ENCODE measurements at places on chromosomes 7 and 10. TPM values are rescaled to one million over a fixed set of nuclear protein-coding genes. Genes with fewer than 3 reads are reported as not detected.

Gene CREB5
- total RNA-seq: 8.0 TPM

Gene SFXN4
- 83.4 TPM for total RNA-seq

Gene FGL2
- not detected for total RNA-seq

Gene PMPCB
- 86.0 TPM for total RNA-seq

Gene STEAP4
- 0.02 TPM for total RNA-seq

Gene SPDYE5
- total RNA-seq: not detected

Gene ZNF655
- total RNA-seq: 36.4 TPM

Gene CTTNBP2
- 4.8 TPM for total RNA-seq

Gene OR2A7
- total RNA-seq: not detected

Gene EVX1
- not detected for total RNA-seq

Gene C10orf67
- not detected for total RNA-seq

Gene SFTPA2
- not detected for total RNA-seq

GRCh38 chr7:113698556-113699220 is 220.1 kb downstream of the PPP1R3A start:
- DNase-seq: peak; percentile 40

DNA sequence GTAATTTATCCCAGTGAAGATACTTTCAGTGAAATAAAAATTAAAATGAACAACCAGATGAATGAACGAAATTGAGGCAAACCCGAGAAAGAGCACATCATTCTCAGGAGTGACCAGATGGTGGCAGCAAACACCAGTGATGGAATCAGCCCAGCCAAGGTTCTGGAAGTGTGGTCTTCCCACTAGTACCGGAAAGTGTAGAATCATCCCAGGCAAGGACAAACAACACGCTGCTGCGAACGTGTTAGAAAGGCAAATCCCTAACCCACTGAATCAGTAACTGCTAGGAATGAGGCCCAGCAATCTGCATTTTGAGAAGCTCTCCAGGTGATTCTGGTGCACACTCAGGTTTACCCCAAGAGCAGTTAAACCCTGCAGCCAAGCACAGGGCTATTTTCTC is 15.5 kb upstream of the SLC18A3 start:
- peak; percentile 64 for DNase-seq

DNA sequence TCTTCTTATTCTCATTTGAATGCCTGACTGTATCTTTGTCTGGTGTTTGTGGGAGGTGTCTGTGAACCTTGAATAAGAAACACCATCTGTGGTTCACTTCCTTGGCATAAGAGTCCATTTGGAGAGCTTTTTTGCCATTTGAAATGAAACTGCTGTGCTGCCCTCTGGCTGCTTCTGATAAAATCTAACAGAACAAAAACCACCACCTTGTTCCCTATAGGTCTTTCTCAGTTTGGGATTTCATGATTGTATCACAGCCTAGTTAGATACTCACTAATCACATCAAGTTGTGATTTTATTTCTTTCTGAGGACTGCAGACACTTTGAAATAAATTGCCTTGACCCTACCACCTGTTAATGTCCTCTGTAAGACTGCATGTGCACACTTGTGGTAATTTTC is 102.7 kb upstream of the FAM13C start:
- peak; percentile 22 for DNase-seq

- no peak for DNase-seq
These were observed 15.9 kb downstream of the TMEM176B start for GRCh38 chr7:150784120-150784736.

DNA sequence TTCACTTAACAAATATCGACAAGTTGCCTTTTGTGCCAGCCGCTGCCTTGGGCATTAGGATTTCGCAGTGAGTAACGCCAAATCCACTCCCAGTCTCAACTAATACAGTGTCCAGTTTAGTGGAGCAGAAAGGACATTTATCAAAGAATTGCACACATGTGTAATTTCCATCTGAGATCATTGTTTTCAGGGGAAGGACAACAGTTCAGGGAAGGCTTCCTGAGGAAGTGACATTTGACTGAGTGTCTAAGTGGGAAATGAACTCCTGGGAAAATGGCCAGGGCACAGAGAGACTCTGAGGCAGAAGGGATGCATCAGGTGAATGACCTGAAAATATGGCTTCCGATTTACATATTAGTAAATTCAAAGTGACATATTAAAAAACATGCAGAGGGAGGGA is 89.4 kb downstream of the ITGA8 start:
- no peak for DNase-seq

GRCh38 chr10:13703997-13704536 is 117.3 kb downstream of the PRPF18 start:
- DNase-seq: no peak

DNA sequence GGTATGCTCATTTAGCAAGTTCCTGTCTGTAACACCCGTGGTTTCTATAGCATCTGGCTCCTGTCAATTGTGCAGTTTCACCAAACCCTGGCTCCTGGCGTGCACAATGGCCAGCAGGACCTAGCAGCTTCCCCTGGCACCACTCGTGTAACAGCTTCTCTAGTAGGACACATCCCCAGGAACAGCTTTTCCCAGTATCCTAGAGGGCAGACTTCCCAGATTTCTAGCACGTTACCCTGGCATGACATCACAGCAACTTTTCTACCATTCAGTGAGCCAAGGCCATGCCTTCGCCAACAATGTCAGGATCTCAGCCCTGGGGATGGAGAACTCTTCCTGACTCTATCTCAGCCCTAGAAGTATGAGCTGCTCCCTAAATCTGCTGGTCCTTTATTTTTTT is 6.5 kb downstream of the YME1L1 start:
- DNase-seq: no peak

- DNase-seq: no peak
These were observed 216.6 kb downstream of the ZMYND11 start for GRCh38 chr10:351770-352334.

DNA sequence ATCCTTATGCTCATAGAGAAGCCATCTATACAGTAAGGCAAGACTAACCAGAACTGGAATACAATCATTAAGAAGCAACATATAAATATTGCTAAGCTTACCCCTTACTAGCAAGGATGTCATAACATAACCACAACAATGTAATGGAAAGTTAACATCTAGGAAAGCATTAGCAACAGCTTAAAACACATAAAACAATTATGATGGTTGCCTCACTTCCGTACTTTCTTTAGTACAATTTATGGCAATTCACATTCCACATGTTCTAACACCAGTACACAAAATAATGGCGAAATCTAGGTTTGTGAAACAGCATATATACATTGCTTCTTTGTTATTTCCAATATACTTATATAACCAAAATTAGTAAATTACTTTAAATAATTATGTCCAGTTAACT is 195.0 kb downstream of the AHR start:
- no peak for DNase-seq

GRCh38 chr7:10076660-10077300 is 896.9 kb upstream of the PHF14 start:
- DNase-seq: no peak

DNA sequence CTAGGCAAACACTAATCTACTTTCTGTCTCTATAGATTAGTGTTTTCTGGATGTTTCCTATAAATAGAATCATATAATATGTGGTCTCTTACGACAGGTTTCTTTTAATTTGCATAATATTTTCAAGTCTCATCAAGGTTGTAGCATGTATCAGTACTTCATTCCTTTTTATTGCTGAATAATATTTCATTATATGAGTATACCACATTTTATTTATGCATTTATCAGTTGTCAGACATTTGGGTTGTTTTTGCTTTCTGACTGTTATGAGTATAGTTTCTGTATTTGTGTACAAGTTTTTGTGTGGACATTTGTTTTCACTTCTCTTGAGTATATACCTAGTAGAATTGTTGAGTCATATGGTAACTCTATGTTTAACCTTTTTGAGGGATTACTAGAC is 48.2 kb downstream of the SHOC2 start:
- DNase-seq: no peak

- DNase-seq: no peak
These were observed 5.4 kb downstream of the LRWD1 start for GRCh38 chr7:102469972-102470825.

GRCh38 chr7:100667331-100668068 is 6.0 kb upstream of the GNB2 start:
- DNase-seq: no peak

- DNase-seq: no peak
These were observed 79.8 kb upstream of the GHITM start for GRCh38 chr10:84059526-84059925.

GRCh38 chr7:7832518-7832917 is 114.1 kb upstream of the RPA3 start:
- DNase-seq: no peak

GRCh38 chr7:110418659-110419280 is 672.2 kb upstream of the LRRN3 start:
- no peak for DNase-seq

GRCh38 chr7:17234398-17235031 is 63.9 kb upstream of the AHR start:
- DNase-seq: peak; percentile 99

GRCh38 chr7:102917436-102918353 is 4.9 kb downstream of the LRRC17 start:
- no peak for DNase-seq

DNA sequence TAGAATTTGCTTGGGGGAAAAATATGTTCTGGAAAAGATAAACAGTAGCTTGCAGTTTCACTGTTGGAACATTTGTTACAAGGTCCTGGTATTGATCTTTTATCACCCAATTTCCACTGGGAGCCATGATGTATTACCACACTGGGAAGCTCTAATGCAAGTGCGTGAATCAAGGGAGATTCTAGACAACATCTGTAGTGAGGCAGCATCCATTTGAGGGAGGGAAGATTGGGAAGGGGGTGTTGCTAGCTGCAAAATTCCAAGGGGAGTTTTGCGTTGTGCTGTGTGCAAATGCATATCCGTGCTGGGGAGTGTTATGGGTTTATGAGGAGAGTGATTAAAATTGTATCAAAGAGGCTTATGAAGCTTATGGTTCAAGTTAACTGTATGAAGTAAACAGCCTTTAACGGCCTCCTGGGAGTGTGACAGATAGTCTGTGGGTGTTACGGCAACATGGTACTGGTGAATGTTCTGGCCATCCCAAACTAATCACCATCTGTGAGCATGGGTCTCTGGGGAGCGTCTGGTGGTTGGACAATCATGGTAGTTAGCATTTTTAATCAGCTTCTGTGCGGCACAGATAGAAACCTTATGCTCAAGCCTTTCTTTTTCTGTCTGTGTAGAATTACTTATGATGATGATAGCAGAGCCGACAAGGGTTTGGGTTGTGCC is 601.9 kb upstream of the GALNT17 start:
- no peak for DNase-seq

GRCh38 chr10:70558871-70559810 is 43.4 kb downstream of the PRF1 start:
- DNase-seq: peak; percentile 70

DNA sequence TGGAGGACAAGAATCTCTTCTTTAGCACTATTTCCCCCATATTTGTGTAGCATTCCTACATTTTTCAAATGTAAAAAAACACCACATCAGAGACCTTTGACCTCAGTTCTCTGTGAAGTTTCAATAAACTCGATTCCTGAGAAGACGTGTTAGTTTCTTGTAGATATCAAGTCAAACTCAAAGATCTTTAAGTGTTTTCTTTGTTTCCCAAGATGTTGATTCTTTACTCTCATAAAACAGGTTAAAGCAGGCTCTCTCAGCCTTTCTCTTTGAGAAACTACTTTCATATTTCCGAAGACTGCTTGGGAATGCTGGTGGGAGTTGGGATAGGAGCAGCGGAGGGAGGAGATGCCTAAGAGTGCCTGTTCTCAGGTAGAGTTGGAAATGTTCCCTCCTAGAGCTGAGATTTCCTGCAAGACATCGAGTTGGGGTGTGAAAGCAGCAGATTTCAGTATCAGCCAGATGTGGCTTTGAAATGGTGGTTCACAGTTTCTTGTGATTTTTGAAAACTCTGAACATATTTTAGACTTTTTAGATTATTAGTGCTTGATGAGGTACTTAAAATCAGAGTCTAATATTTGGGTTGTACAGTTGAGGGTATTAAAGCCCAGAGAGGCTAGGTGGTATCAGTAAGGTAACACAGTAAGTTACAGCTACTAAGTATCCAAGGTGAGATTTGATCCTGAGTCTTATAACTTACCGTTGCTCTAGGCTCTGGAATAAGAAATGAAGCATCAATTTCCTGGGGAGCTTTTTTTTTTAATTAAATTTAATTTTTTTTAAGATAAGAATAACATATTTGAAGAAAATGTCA is 13.9 kb downstream of the ADK start:
- DNase-seq: no peak

- no peak for DNase-seq
These were observed 28.8 kb upstream of the NMT2 start for GRCh38 chr10:15197276-15197675.

DNA sequence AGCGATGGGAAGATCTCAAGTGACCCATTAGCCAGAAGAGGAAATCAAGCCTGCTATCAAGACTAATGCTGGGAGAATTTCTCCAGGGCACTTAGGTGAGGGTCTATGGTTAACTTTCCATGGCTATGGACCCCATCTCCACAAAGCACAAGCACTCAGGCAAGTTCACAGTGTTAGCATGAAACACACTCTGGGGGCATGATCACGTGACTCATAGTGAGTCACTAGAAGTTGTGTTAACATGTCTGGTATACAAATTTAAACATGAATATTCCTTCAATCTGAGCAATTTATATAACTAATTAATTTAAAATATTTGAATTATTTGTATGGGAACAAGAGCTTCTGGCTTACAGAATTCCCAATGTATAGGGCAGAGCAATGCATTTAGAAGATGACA is 131.8 kb downstream of the FAM204A start:
- no peak for DNase-seq

DNA sequence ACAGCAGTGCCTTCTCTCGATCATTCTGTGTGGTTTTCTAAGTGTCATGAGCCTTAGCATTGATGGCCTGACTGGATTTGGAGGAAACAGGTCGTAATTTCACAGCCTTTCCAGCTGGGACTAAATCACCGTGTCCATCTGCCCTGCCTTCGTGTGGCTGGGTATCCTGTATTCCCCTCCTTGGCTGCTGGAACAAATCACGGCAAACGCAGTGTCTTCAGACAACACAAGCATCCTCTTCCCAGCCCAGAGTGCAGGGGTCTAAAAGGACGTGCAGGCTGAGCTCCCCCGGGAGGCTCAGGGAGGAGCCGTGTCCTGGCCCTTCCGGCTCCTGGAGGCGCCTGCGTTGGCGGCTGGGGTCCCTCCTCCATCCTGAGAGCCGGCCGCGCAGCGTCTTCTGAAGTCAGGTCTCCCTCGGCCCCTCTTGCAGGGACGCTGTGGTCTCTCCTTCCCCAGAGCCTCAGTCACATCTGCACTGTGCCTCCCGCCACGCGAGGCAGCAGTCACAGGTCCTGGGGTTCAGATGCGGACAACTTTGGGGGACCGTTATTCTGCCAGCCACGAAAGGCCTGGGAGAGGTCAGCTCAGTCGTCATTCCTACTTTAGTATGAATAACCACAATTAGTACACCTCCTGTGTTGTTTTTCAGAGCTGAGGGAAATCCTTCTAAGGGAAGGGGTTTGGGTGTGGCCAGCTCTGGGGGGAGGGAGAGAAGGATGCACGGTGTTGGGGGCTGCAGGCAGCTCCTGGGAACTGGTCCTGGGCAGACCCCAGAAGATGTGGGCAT is 41.1 kb downstream of the FAM20C start:
- peak; percentile 89 for DNase-seq

DNA sequence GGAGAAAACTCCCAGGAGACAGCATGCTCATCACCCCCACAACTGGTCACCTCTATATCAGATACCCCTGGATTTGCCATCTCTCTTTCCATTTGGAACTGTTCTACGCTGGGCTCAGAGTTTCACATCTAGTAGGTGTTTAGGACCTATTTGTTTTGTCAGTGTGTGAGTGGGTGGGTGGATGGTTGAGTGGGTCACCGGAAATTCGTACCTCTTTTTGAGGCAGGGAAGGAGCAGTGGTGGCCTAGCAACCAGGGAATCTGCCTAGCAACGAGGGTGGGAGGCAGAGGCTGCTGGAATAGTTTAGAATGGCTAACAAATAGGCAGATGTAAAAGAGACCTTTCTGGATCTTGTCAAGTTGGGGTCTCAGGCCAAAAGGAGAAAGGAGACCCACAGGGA is 23.2 kb upstream of the SLF2 start:
- no peak for DNase-seq
